ENCODE measurements at places on chromosomes 12 and 14.
A peak's percentile ranks its signal among the peaks of the same experiment; 100 is the strongest.

DNA sequence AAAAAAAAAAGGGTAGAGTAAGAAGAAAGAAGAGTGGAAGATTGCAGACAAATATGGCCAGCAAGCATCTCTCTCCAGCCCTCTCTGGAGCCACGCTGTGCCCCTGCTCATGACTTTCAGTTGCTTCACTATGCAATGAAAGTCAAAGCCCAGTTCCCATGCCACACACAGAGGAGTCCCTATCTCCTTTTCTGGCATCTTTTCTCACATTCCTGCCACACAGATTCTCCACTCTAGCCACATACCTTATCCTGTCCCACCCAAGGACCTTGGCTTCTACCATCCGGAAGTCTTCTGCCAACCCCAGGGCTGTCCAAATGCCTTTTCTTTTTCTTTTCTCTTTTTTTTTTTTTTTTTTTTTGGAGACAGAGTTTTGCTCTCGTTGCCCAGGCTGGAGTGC lies 39.3 kb upstream of the CAPRIN2 start:
- no peak for DNase-seq

DNA sequence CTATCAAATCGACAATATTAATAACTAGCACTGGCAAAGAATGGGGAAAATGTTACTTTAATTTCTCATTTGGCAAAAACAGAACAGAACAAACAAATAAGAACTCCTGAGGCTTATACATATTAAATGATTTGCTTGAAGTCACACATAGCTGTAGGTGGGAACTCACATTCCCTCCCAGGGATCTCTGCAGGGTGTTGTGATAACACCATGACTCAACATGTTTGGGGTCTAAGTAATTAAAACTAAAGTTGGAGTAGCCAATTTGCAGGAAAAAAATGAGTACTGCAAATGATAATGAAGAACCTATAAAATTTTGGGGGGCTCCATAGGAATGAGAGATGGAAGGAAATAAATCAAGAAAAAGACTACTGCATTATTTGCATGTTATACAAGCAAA lies 27.5 kb downstream of the UNC79 start:
- DNase-seq, result no peak

DNA sequence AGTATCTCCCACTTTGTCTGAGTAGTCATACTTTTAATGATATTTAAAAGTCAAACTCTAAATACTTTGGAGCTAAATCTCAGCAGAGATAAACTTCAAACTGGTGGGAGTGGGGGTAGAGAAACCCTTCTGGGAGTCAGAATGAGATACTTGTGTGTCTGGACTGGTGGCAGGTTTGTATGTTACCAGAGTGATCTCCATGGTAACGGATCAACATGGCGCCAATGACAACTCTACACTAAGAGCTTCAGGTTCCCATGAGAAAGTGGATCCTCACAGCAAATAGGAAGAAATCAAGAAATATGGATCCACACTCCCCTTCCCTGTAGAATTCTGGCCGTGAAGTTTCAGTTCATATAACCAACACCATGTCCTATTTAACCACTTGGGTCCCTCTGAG lies 121.9 kb downstream of the ETV6 start:
- no peak for DNase-seq

DNA sequence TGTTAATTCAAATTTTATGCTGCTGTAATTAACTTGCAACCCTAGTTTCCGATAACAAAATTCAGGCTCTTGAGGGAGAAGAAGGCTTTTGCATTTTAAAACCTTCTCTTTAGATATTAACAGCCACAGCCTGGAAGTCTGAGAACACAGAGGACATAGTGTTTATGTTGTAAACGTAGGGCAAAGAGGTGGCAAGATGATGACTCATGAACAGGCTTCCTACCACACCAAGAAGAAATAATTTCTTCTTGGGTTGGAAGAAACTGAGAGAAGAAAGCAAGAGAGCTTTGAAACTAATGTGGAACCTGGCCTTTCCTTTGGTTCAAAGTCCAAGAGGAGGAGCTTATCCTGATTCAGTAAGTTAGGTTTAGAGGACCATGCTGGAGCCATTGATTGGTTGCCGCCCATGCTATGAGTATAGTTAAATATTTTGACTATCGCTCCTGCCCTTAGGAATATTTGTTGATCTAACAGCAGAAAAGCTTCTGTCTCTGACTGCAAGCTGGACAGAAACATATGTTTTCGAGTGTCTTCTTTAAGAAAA lies 31.8 kb downstream of the CCDC198 start:
- DNase-seq, result no peak

DNA sequence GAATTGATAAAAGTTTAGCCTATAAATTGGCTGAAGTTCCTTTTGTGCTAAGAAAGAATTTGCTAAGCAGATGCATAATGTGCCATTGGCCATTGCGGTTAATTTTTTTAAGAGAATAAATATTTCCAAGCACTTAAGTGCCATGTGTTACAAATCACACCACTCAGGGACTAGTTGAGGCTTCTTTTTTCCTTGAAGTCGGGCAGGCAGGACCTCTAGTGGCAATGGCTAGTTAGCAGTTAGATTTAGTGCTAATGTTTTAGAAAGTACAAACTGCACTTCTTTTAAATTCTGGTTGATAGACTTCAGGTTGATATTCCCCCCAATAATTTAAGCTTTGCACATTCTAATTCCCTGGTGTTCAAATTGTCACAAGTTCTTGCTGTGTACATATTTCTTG lies 294.3 kb downstream of the APAF1 start:
- DNase-seq, result peak; percentile 36

DNA sequence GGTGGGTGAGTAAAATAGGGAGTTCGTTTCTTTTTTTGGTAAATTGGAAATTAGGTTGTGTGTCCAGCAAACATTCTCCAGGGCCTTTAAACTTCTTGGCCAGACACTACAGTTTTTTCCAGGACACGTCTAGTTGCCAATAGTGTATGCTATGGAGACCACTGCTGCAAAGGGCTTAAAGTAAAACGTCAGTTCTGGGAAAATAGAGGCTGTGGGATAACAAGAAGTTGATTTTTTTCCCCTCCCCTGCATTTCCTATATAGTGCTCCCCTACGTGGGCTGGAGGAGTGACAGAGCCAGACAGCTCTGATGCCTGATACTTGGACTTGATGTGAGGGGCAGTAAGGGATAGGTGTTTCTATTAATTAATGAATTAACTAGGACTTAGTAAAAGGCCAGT lies 2.4 kb downstream of the ACVR1B start:
- no peak for DNase-seq

DNA sequence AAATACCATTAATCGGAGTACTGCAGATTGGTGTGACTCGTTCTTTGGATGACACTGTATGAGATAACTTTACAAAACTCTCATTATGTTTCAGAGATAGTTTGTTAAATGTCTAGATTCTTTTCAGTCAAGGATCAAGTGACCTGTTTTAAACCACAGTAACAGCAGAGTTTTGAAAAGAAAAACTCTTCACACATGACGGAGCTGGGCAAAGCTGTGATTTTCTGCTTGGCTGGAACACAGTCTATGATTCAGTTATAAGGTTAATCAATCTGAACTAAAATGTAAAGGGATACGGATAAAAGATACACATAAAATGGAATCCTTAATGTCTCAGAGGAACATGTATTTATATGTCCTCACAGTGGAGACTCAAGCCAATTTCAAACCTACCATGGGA lies 573.2 kb downstream of the PRKD1 start:
- no peak for DNase-seq

DNA sequence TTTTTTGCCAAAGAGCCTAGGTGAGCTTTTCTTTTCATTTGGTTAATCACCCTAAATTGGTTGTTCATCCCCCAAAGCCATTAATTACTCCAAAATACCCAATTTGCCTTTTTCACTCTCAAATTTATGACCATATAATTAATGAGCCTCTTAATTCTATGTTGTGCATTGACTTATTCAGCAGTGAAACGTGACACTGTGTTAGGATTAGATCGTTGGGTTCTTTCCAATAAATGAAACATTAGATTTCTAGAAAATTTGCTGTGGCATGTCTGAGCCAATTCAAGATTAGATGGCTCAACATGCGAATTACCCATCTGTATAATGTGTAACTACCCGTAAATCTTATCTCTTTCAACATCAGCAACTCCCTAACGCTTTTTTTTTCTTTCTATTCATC lies 273.4 kb downstream of the BMP4 start:
- DNase-seq, result no peak

GRCh38 chr14:102923925-102924486 lies 1.5 kb downstream of the AMN start:
- DNase-seq, result no peak

DNA sequence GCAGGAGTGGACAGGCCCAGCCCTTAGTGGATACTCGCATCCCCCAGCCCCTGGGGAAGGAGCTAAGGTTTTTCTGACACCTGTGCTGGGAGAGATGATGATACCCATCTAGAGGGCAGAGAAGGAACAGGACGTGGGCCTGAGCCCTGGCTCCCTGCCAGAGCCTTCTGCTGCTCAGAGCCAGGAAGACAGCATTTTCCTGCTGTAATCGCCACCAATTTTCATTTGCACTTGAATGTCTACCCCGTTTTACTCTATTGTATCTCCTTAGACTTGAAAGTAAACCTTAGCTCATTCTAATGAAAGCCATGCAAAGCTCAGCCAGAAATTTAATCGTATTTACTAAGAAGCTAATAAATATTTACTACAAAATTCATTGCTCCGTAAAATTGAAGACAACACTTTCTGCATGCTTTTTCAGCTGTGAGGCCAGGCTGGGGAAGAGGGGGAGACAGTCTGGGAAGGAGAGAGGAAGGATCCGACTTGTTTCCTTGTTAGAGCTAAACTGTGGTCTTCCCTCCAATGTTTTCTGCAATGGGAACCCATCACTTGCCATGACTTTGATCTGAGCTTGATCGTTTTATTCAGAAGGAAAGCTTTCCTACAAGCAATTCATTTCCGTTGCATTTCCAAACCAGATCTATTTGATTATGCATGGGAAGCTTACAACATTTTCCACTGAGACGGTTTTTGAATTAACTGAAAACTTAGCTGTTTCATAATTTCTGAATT lies 17.6 kb upstream of the TRAF3 start:
- DNase-seq, result no peak

DNA sequence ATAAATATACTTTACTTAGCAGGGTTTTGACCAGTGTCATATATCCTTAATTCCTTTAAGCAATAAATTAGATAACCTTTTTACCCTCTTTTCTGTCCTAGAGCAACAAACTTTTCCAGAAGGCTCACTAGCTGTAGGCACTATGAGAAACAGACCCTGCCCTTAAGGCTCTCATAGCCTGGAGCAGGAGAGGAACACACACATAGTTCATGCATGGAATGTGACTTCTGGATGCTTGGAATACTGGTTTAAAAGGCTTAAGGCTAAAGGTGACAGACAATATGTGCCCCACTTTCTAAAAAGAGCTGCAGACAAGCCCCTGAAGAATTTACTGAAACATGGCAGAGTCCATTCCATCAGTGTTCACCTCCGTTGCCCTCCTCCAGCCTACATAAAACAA lies 237.2 kb downstream of the TTC8 start:
- no peak for DNase-seq

DNA sequence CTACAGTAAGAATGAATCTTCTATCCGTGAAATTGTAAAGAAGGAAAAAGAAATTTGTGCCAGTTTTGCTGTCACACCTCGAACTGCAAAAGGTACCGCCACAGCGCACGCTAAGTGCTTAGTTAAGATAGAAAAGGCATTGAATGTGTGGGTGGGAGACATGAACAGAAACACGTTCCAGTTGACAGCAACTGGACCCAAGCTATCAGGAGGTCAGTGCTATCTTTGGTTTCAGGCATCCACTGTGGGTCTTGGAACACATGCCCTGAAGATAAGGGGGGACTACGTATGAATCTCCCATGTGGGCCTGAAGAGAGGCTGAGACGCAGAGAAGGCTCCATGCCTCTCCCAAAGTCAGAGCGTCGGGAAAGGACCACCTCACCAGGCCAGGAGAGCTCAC lies 9.8 kb downstream of the IFFO1 start:
- no peak for DNase-seq

GRCh38 chr14:90620568-90621077 lies 195.6 kb downstream of the TTC7B start:
- no peak for DNase-seq

DNA sequence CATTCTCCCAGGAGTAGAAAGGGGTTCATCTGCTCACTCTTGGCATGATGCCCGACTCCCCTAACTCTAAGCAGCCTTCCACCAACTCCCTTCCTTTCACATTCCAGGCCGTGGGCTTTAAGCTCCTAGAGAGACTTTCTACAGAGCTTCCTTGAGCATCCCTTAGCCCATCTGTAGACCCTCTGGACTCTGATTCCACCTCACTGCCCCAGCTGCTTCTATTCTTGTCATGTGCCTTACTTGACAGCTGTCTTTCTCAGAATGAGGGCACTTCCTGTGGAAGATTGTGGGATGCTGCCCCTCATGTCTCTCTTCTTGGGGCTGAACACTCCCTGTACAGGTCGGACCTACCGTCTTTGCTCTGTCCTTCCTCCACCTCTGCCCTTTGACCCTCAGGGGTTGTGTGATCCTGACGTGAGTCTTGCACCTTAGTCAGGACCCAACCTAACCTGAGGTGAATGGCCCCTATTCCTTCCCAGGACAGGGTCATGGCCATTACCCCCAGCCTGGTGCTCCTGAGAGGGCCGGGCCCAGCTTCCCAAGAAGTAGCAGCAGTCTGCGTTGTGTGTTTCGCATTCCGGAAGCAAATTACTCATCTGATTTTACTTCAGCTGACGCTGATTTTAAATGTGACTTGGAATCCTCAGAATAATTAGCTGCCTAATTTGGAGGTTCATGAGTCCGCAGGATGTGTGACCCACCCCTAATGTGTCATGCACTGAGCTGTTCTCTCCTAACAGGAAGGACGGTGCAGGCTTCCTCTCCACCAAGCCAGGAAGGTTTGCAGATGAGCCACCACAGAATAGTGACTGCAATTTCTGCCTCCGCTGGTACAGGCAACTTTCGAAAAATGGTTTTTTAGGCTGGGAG lies 2.7 kb upstream of the GALNT6 start:
- peak; percentile 90 for DNase-seq

- peak; percentile 58 for DNase-seq
These were observed 29.5 kb upstream of the OSBPL8 start for GRCh38 chr12:76588881-76589565.

- no peak for DNase-seq
These were observed 107.4 kb downstream of the VCPKMT start for GRCh38 chr14:50008974-50009373.

DNA sequence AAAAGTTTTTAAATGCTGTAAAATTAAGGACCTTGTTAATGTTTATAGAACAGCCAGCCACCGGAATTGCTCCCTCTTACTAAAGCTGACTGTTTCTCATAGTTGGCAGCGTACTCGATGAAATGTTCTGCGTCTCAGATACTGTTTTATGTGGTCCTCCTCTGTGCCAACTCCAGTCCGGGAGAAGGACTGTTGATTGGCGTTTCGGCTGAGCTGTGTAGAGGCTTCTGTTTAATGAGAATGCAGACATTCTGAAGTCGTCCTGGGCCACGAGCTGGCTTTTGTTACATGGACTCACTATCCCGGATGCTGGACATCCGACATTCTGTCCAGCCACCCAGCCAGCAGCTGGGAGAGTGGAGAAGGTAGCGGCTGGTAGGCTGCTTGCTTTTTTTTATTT lies 75.4 kb downstream of the WDR20 start:
- DNase-seq, result peak; percentile 59

DNA sequence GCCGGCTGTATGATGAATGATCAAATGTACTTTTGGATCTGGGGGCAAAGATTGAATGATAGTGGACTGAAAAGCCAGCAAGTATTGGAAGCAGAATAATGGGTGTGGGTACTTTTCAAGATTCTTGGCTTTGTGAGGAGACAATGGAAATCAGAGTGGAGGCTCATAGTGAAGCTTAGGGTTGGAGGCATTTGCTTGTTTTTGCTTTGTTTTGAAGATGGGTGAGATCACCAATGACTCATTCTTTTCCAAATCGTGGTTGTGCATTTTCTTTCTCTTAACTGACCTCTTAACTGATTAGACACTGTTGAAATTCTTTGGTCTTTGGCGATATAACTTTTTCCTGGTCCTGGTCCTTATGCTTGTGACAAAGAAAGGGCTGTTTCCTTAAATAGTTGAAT lies 54.4 kb downstream of the PELI2 start:
- DNase-seq, result peak; percentile 75

Data from AG08395 (cell line).